ENCODE measurements at places on chromosomes 4 and X. TPM values are rescaled to one million over a fixed set of nuclear protein-coding genes. Genes with fewer than 3 reads are reported as not detected.

SLC6A14 gene
- not detected for total RNA-seq

ADAMTS3 gene
- total RNA-seq, result 1.6 TPM

FAT4 gene
- 10.5 TPM for total RNA-seq

BCORL1 gene
- total RNA-seq, result 1.7 TPM

HHIP gene
- 1.1 TPM for total RNA-seq

TSPAN7 gene
- total RNA-seq, result not detected

UTP3 gene
- total RNA-seq, result 20.1 TPM

CLIC2 gene
- total RNA-seq, result 5.5 TPM

H2BW2 gene
- total RNA-seq, result not detected

CRMP1 gene
- 0.08 TPM for total RNA-seq

FAM199X gene
- 8.0 TPM for total RNA-seq

CXCL11 gene
- total RNA-seq, result not detected

TBC1D9 gene
- 27.3 TPM for total RNA-seq

TLR7 gene
- not detected for total RNA-seq

NHS gene
- total RNA-seq, result 0.94 TPM

MRPL1 gene
- total RNA-seq, result 16.7 TPM
